ENCODE measurements at places on chromosomes 4 and X. TPM values are rescaled to one million over a fixed set of nuclear protein-coding genes. Genes with fewer than 3 reads are reported as not detected.

- no peak overlapping the region for H3K4me3 ChIP-seq
- no peak for DNase-seq
- H3K36me3 ChIP-seq: no peaks in the 10 kb centered on the region
- H3K27ac ChIP-seq: no peak overlapping the region
- no peaks in the 10 kb centered on the region for H3K4me1 ChIP-seq
These were observed 67.7 kb upstream of the EFNB1 start for GRCh38 chrX:68761086-68761485.

DNA sequence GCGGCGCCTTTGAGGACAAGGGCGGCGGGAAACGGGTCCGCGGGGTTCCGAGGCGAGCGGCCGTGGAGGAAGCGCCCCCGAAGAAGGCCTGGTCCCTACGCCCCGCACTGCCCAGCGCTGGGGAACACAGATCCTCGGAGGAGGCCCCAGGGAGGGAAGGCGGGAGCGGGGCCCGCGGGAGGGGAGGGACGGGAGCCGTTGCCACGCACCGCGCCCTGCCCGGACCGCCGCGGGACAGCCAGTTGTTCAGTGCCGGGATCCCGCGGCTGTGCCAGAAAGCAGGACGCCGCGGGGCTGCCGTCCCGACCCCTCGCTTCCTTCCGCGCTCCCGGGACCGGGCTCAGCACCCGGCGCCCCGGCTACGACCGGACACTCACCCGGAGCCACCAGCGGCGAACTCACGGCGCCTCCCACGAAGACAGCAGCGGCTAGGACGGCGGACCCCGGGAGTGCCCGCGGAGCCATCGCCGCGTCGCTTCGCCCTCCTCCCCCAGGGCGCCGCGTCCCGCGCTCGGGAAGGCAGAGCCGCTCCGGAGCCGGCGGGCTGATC, 278 bp downstream of the RELL1 start:
- H3K36me3 ChIP-seq: no peaks in the 10 kb centered on the region
- H3K4me1 ChIP-seq: no peaks in the 10 kb centered on the region
- H3K4me3 ChIP-seq: peak overlapping the region; percentile 92
- no peaks in the 10 kb centered on the region for H3K27me3 ChIP-seq
- DNase-seq: peak; percentile 61
- peak overlapping the region; percentile 98 for H3K27ac ChIP-seq

RHOXF2B gene
- total RNA-seq: not detected

DNA sequence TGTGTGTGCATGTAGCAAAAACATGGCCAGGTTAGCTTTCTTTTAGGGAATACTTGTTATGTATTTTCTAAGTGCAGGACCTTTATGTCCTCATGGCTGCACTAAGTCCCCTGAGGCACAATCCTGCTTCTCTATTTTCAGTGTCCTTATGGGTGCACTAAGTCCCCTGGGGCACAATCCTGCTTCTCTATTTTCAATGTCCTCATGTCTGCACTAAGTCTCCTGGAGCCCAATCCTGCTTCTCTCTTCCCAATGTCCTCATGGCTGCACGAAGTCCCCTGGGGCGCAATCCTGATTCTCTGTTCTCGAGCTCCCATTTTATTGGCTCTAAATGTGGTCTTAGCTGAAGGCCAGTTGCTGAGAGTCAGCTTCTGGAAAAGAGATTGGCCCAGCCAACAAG, 49.7 kb upstream of the GPRIN3 start:
- H3K4me1 ChIP-seq: no peaks in the 10 kb centered on the region
- H3K27me3 ChIP-seq: no peaks in the 10 kb centered on the region
- H3K4me3 ChIP-seq: no peak overlapping the region
- H3K36me3 ChIP-seq: no peaks in the 10 kb centered on the region
- DNase-seq: no peak
- no peak overlapping the region for H3K27ac ChIP-seq

- no peaks in the 10 kb centered on the region for H3K27me3 ChIP-seq
- no peak overlapping the region for H3K4me3 ChIP-seq
- H3K27ac ChIP-seq: no peak overlapping the region
- DNase-seq: no peak
- no peaks in the 10 kb centered on the region for H3K36me3 ChIP-seq
These were observed 81.5 kb downstream of the QRFPR start for GRCh38 chr4:121299367-121299766.

ETDA gene
- total RNA-seq: not detected

GRCh38 chr4:83489711-83490326, 4.9 kb upstream of the ABRAXAS1 start:
- no peak overlapping the region for H3K4me3 ChIP-seq
- H3K4me1 ChIP-seq: no peaks in the 10 kb centered on the region
- no peak overlapping the region for H3K27ac ChIP-seq
- no peak for DNase-seq

GRCh38 chr4:27018910-27019309, 158.3 kb downstream of the STIM2 start:
- no peak overlapping the region for H3K4me3 ChIP-seq
- no peaks in the 10 kb centered on the region for H3K36me3 ChIP-seq
- no peak for DNase-seq
- H3K27me3 ChIP-seq: no peaks in the 10 kb centered on the region
- H3K4me1 ChIP-seq: no peaks in the 10 kb centered on the region

GRCh38 chr4:176193126-176193525, 2.3 kb downstream of the SPATA4 start:
- H3K4me3 ChIP-seq: no peak overlapping the region
- no peak overlapping the region for H3K27ac ChIP-seq
- no peaks in the 10 kb centered on the region for H3K4me1 ChIP-seq
- H3K36me3 ChIP-seq: no peaks in the 10 kb centered on the region
- no peaks in the 10 kb centered on the region for H3K27me3 ChIP-seq

GRCh38 chrX:154430479-154430878, 2.0 kb downstream of the ATP6AP1 start:
- H3K36me3 ChIP-seq: no peaks in the 10 kb centered on the region
- no peak overlapping the region for H3K4me3 ChIP-seq
- peak overlapping the region; percentile 58 for H3K27ac ChIP-seq

MFAP3L gene
- total RNA-seq: 87.4 TPM

DNA sequence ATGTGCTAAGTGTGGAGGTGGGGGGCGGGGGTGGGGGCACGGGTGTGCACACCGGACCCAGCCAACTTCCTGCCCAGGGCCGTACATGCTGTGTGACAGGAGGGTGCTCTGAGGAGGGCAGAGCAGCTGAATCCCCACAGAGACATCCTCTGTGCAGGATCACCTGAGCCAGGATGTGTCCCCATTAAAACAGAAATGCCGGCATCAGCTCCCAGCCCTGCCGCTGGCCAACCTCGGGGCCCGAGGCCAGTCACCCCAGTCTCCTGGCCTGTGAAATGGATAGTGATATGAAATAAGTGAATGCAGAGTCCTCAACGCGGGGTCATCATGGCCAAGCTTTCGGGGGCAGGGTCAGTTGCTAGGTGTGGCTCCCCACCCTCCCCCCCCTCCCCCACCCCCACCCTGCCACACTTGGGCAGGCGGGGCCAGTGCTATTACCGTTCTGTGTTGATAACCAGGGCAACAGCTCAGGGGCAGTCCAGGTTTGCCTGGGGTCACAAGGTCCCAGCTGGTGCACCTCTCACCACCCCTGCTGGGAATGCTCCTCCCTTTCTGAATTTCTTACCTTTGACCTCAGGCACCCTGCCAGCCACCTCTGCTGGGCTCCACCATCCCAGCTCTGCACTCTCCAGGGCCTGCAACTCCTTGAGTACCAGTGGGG, 227.2 kb upstream of the PSAPL1 start:
- no peak for DNase-seq
- H3K27ac ChIP-seq: no peak overlapping the region
- no peaks in the 10 kb centered on the region for H3K36me3 ChIP-seq
- H3K4me3 ChIP-seq: no peak overlapping the region

DNA sequence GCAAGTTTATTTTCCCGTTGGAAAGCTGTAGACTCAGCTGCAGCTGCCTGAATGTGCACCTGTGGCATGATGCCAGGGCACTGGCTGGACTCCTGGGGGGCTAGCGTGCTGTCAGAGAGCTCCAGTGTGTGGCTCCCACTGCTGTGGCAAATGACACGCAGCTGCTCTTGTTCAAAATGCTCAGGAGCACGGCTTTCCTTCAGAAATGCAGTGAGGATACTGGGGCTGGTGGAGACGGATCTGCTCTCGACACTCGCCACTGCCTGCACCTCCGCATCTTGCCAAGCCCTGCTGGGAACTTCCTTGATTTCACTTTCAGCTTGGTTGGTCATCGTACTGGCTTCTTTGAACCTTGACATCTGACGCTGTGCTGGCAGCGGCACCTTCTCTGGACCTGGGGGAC, 58.7 kb downstream of the GPRIN3 start:
- H3K4me1 ChIP-seq: no peaks in the 10 kb centered on the region
- peak overlapping the region; percentile 34 for H3K27ac ChIP-seq
- no peaks in the 10 kb centered on the region for H3K27me3 ChIP-seq
- no peak overlapping the region for H3K4me3 ChIP-seq
- no peak for DNase-seq

GRCh38 chr4:185341377-185341776, 54.3 kb downstream of the LRP2BP start:
- H3K36me3 ChIP-seq: no peaks in the 10 kb centered on the region
- no peak overlapping the region for H3K4me3 ChIP-seq
- no peak overlapping the region for H3K27ac ChIP-seq
- H3K4me1 ChIP-seq: no peaks in the 10 kb centered on the region

HTT gene
- 55.1 TPM for total RNA-seq

DNA sequence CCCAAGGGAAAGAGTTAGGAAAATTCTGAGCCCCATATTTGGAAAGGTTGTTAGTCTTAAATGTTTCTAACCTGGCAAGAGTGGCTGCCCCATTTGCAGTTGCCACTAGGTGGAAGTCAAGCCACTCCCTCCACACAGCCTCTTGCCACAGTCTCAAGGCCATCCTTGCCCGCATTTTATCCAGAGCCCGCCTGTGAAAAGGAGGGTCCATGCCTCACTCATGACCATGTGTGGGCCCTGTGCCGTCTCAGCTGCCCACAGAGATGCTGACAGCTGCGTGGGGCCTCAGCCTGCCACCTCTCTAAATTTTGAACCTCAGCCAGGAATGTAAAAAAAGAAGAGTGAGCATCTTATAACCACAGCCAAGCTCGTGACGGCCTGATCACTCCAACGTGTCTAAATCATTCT, 201.5 kb upstream of the FAM241A start:
- no peaks in the 10 kb centered on the region for H3K4me1 ChIP-seq
- H3K4me3 ChIP-seq: no peak overlapping the region
- no peaks in the 10 kb centered on the region for H3K27me3 ChIP-seq
- DNase-seq: no peak
- no peaks in the 10 kb centered on the region for H3K36me3 ChIP-seq

- H3K4me1 ChIP-seq: no peaks in the 10 kb centered on the region
- no peaks in the 10 kb centered on the region for H3K27me3 ChIP-seq
- no peak overlapping the region for H3K4me3 ChIP-seq
- peak overlapping the region; percentile 29 for H3K27ac ChIP-seq
- no peaks in the 10 kb centered on the region for H3K36me3 ChIP-seq
These were observed 163.2 kb downstream of the APBB2 start for GRCh38 chr4:41050880-41051775.

All from breast epithelium (tissue), 4 donors.